Activated naive CD8-positive, alpha-beta T cell treated with anti-CD3 and anti-CD28 coated beads, Interleukin-2, amount 10 ng/mL, durations not matched to agents 7 days and 5 days (primary cell): ENCODE measurements at places on chromosomes 13 and 19. TPM values are rescaled to one million over a fixed set of nuclear protein-coding genes. Genes with fewer than 3 reads are reported as not detected.

DNA sequence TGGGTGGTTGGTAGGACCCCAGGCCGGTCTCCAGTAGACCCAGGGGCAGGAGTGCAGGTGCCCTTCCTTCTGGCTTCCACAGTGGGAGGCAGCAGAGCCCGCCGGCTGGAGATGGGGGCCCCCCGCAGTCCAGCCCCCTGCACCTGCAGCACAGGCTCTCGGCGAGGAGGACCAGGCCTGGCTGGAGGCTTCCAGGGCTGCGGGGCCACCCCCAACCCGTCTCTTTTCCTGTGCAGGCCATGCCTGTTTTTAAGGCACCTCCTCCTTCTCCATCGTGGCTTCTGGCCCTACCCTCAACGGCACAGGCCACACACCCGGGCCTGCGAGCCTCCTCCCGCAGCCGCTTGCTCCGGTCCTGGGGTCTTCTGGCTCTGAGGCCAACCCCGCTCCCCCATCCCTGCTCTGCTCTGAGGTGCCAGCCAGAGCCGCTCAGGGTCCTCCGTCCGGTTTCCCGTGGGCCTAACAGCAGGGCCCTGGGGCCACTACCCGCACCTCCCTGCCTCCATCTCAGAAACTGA, 77.2 kb upstream of the ANKRD10 start:
- no peaks in the 10 kb centered on the region for H3K4me1 ChIP-seq
- no peak overlapping the region for H3K4me3 ChIP-seq
- no peak for DNase-seq
- H3K27me3 ChIP-seq, result peaks cover 36% of the 10 kb centered on the region

The SSC5D gene
- total RNA-seq, result 1.1 TPM

DNA sequence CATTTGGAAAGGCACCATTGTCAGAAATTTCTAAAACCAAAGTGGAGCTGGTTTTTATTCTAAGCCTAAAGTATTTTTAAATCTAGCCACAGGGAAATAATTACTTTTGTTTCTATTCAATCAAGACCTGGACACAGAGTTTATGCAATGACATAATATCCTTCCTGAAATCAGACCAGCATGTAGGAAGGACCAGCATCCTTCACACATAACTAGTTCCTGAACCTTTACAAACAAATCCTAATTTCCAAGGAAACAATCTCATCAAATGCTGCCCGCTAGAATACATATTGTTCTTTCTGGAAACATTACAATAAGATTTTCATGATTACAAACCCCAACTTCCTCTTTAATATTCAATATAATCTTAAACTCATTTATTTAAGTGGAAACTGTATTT, 1.5 kb downstream of the STARD13 start:
- H3K4me1 ChIP-seq, result peaks cover 14% of the 10 kb centered on the region
- H3K36me3 ChIP-seq, result no peaks in the 10 kb centered on the region
- H3K27me3 ChIP-seq, result peaks cover 37% of the 10 kb centered on the region
- H3K27ac ChIP-seq, result no peak overlapping the region
- H3K4me3 ChIP-seq, result no peak overlapping the region
- no peak for DNase-seq

The C1QTNF9 gene
- not detected for total RNA-seq

- no peak overlapping the region for H3K27ac ChIP-seq
- H3K4me3 ChIP-seq, result no peak overlapping the region
- no peak for DNase-seq
- H3K36me3 ChIP-seq, result peaks cover 1% of the 10 kb centered on the region
Measured at GRCh38 chr13:40476175-40476958, 190.1 kb downstream of the FOXO1 start.

The GRIK5 gene
- total RNA-seq, result 0.44 TPM

- no peaks in the 10 kb centered on the region for H3K27me3 ChIP-seq
- DNase-seq, result peak; percentile 99
- peaks cover 41% of the 10 kb centered on the region for H3K4me1 ChIP-seq
- H3K27ac ChIP-seq, result peak within 1 kb of the TSS; percentile 100
- H3K36me3 ChIP-seq, result peaks cover 30% of the 10 kb centered on the region
Measured at GRCh38 chr19:43754503-43755255, at the start of gene SMG9. TSS of gene SMG9 (minus strand) at chr19:43754962. CDS start at chr19:43750741, 4,221 bp downstream.
